NCI-H1105 (cell line): ENCODE measurements at places on chromosomes 7 and 10.
A peak's percentile ranks its signal among the peaks of the same experiment; 100 is the strongest.

- DNase-seq, result no peak
Observed at GRCh38 chr10:110530131-110530831, 32.6 kb downstream of the DUSP5 start.

DNA sequence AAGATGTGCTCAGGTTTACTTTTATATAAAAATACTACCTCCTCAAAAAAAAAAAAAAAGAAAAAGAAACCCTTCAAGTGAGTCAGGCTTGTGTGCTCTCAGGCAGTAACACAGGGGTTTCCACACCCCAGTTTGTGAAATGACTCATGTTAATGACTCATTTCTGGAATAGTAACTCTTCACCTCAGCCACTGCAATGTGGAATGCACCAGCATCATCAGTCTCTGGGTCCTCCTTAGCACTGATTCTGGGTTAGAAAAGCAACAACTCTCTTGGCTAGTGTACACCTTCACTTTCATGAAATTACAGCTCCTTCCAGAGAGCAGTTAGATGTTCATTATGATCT lies 110.6 kb downstream of the EMX2 start:
- DNase-seq, result no peak

DNA sequence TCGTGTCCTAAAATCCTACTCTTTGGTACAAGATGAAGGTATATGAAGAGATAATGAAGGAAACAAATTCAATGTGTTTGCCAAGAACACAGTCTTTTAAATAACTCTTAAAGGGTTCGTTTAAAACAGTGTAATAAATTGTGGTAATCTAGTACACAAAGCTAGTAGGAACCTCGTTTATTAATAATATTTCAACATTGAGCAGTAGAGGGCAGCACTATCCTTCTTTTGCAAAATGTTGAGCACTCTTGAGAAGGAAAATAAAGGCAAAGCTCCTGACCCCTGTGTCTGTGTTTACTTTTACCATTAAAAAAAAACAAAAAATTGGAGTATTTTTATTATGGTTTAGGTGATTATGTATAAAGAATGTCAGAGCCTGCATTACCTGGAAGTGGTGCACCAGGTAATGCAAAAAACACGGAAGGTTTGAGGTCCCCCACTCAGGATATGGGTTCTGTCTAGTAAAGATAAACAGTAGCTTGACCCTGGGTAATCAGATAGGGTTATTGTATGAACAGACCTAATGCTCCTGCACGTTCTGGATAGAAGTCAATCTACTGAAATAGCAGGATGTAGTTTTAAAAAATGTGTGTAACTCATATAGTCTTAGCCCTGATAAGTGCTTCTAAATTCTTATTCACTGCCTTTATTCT lies 5.7 kb upstream of the GOT1 start:
- peak; percentile 30 for DNase-seq

- no peak for DNase-seq
Observed at GRCh38 chr10:10849306-10849705, 168.4 kb upstream of the CELF2 start.
